ENCODE measurements at places on chromosomes 5 and 9.
A peak's percentile ranks its signal among the peaks of the same experiment; 100 is the strongest.

- DNase-seq, result no peak
These were observed 42.1 kb upstream of the EEIG1 start for GRCh38 chr9:128022886-128023285.

DNA sequence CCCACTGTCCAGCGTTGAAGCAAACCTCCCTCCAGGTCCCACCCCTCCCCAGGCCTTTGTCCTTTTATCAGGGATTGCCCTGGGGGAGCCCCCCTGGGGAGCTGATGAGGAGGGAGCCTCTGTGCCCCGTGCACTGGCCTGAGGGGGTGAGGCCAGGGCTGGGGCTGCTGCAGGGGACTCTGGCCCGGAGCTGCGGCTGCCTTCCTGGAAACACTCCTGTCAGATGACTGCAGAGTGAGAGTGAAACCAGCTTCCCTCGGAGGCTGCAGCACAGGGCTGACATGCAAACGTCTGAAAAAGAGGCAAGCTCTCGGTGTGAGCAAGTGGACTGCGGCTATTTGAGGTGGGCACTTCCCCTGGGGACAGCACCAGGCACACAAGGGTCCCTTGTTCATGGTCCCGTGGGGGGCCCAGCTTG lies 4.6 kb upstream of the TRAF2 start:
- DNase-seq, result no peak

DNA sequence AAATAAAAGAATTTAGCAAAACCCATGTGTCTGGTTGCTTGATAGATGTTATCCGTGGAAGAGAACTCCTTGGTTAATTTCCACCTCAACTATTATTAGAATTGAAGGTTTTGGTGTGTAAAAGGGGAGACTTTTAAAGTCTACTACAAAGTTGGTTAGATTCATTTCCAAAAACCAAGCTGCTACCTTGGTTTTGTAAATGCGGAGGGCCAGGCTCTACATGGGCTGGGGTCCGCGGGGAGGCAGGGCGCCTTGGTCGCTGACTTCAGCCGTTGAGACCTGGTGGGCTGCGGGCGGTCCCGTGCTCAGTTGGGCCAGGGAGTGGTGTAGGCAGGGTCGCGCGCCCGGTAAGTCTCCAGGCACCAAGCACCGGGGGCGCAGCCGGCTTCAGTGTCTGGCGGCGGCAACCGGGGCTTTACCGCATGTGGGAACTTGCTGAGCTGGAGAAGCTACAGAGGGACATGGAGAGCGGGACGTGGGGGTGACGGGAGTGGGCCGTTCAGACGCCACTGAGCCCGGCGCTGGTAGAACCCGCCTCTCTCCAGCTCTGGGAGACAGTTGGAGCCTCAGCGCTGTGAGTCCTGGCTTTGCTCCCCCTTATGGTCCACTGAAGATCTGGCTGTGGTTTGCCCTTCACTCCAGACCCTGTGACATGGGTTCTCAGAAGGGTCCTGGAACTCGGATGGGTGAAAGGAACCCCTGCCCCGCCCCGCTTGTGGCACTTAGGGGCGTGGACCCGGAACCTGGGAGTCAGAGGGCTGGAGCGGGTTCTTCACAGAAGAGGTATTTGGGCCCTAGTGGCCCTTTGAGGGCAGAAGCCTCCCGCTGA lies 11.8 kb downstream of the NR2F1 start:
- no peak for DNase-seq

DNA sequence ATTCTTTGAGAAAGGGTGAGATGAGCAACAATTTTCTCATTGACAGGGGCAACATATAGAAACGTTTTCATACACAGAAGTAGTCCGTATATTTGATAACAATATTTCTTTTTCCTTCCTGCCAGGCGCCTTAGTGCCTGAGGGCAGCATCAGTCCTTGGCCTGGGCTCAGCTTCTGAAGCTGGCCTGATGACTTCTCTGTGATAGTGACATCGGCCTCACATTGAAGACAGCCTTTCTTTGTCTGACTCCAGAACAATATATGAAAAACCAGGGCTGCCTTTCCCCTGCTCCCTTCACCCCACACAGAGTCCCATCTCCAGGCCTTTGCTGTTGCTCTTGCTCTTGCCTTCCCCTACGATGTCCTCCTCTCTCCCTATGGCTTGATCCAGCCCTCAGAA lies 24.1 kb upstream of the TCOF1 start:
- DNase-seq, result no peak

GRCh38 chr9:28209130-28209529 lies 635.8 kb upstream of the C9orf72 start:
- no peak for DNase-seq

DNA sequence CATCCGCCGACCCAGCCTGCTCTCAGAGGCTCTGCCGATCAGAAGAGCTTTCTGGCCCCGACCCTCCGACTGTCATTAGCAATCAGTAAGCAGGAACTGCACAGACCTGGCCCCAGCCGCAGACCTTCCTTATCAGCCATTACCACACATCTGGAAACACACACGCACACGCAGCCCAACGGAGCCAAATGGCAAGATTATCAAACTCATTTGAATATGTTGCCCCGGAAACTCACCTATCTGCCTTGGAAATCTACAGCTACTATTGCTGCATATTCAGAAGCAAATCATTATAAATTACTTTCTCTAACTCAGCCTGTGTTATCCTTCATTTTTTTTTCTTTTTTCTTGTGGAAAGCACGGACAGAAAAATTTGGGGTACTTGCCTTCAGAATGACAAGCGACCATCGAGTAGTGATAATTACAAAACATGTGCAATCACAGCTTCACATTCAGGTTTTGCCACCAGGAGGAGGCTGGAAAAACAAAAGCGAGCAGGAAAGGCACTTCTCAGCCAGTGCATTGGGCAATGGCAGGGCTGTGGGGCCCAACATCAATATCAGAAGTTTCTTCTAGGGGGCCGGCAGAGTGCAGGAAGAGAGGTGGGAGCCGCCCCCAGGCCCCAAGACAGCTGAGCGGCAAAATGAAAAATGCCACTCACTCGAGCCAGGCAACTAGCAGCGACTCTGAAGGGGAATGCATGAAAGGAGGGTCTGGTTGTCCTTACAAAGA lies 122.3 kb downstream of the VAV2 start:
- no peak for DNase-seq

- peak; percentile 76 for DNase-seq
These were observed 192.5 kb downstream of the CDK5RAP2 start for GRCh38 chr9:120387257-120388002.

DNA sequence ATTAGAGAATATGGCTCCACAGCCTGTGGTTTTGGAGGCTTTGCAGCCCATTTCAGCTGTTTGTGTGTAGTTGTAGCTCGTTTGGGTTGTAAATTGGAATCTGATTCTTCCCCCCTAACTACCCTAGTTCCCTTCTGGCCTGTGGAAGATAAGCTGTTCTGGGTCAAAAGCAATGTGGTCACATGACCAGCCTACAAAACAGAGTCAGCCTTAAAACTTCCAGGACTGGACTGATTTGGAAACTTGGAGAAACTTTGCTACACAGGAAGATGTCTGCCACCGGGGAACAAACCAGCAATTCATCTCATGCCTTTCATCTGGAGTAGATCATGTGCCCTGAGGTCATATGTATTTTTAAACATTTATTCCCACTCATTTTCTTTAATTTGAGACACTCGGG lies 83.8 kb downstream of the DAPK1 start:
- no peak for DNase-seq

DNA sequence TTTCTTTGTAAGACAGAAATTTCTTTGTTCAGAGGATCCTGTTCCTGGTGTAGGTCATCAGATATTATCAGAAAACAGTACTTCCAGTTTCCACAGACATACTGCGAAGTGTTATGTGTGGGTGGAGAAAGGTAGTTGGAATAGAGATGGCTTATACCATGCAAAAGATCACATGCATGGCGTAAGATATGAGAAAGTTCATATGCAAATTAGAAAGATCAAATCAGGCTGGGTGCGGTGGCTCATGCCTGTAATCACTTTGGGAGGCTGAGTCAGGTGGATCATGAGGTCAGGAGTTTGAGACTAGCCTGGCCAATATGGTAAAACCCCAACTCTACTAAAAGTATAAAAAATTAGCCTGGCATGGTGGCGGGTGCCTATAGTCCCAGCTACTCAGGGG lies 65.2 kb upstream of the GLIS3 start:
- DNase-seq, result no peak

- DNase-seq, result no peak
These were observed 4.8 kb upstream of the PCSK5 start for GRCh38 chr9:75885652-75886051.

DNA sequence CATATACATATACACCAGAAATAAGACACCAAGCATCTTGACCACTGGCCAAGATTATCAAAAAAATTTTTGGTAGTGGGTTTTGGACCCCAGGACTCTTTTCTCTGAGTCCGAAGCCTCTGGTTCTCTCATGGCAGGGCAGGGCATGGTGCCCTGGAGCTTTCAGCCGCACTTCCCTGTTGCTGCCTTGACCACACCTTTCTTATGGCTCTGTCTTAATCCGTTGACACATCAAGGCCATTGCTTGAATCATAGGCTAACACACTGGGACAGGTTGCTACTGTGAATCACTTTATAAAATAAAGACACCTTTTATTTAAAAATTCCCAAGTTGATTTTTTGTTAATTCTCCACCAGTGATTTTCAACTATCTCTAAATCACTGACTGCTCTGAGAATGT lies 45.4 kb upstream of the CAST start:
- no peak for DNase-seq

GRCh38 chr5:142012792-142013388 lies at the start of gene GNPDA1:
TSS of gene GNPDA1 (minus strand) at chr5:142013027. CDS start at chr5:142012035, 992 bp downstream.
- peak; percentile 88 for DNase-seq

DNA sequence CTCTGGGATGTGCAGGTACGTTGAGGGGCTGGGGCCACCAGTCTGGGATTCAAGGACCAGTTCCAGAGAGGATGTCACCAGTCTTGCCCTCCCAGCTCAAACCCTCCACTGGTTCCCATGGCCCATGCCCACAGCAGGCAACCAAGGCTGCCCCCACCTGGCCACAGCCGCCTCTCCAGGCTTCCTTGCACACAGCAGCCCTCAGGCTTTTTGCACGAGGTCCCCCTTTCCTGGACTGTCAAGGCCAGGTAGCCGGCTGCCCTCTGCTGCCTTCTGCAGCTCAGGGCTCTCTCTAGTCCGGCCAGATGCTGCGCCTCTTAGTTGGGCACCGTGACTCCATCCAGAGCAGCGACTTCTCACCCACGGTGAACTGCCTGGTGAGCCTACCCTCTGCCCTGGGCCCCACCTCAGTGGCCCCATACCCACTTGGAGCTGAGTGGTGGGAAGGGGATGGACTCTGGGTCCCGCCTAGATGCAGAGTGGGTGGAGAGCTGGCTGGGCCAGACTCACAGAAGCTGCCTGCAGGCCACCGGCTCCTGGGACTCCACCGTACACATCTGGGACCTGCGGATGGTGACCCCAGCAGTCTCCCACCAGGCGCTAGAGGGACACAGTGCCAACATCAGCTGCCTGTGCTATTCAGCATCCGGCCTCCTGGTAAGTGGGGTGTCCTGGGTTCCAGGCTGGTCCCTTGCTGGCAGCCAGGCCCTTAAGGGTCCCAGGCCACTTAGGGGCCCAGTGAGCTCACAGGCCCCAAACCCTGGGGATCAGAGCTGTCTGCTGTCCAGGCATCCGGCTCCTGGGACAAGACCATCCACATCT lies 2.9 kb downstream of the WDR38 start:
- DNase-seq, result no peak
